ENCODE measurements at places on chromosomes 11 and 22. TPM values are rescaled to one million over a fixed set of nuclear protein-coding genes. Genes with fewer than 3 reads are reported as not detected.

The CNGA4 gene
- polyA plus RNA-seq: 0.05 TPM

The OR5M11 gene
- not detected for polyA plus RNA-seq

DNA sequence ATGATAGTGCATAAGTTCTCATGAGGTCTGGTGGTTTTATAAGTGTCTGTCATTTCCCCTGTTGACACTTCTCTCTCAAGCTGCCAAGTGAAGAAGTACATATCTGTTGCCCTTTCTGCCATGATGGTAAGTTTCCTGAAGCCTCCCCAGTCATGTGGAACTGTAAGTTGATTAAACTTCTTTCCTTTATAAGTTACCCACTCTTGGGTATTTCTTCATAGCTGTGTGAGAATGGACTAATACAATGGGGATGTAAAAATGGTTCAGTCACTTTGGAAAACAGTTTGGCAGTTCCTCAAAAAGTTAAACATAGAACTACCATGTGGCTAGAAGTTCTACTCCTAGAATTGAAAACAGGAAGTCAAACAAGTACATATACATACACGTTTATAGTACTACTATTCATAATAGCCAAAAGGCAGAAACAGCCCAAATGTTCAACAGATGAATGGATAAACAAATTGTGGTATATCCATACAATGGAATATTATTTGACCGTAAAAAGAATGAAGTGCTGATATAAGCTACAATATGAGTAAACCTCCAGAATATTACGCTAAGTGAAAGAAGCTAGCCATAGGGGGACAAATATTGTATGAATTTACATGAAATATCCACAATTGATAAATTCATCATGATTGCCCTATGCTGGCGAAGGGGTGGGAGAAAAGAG lies 16.0 kb upstream of the DKK3 start:
- DNase-seq: no peak

DNA sequence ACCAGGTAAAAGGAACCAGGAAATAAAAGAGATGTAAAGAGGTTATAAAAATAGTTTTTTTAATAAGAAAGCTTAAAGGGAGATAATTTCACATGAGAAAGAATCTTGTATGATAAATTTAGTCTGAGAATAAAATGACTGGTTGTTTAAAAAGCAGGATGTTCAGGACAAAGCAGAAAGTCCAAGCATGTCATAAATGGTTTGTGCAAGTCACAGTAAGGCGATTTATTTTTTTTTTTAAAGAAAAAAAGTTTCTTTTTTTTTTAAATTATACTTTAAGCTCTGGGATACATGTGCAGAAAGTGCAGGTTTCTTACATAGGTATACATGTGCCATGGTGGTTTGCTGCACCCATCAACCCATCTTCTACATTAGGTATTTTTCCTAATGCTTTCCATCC lies 30.8 kb downstream of the GLYATL2 start:
- no peak for DNase-seq

GRCh38 chr11:15957234-15957633 lies 399.1 kb downstream of the SOX6 start:
- DNase-seq: no peak

DNA sequence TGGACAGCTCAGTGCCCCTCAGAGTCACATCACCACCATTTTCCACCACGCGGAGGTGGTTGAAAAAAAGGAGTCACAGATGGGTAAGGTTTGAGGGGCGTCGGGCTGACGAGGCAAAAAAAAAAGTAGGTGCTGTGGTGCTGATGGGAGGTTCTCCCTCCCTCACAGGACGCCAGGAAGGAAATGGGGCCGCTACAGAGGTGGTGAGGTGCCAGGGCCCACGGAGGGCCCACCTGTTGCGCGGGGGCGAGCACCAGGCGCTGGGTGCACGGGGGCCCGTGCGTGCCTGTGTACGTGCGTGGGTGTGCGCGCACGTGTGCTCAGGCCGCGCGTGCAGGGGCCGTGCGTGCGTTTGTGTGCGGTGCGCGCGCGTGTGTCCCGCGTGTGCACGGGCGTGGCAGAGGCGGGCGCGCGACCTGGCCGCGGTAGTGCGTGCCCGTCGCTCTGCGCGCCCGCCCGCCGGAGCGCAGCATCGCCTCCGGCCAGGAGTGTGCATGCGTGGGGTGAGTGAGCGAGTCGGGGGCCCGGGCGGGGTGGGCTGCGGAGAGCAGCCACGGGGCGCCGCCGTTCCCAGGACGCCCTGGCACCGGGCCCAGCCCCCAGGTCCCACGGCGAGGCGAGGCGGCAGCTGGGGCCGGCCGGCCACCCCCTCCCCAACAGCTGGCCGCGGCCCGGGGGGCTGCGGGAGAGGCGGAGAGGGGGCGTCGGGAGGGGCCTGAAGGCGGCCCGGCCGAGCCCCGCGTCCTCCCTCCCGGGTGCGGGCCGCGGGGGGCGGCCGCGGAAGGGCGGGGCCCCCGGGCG lies 2.8 kb downstream of the PDGFB start:
- no peak for DNase-seq
